ENCODE measurements at places on chromosomes 12 and 14.
A peak's percentile ranks its signal among the peaks of the same experiment; 100 is the strongest.

DNA sequence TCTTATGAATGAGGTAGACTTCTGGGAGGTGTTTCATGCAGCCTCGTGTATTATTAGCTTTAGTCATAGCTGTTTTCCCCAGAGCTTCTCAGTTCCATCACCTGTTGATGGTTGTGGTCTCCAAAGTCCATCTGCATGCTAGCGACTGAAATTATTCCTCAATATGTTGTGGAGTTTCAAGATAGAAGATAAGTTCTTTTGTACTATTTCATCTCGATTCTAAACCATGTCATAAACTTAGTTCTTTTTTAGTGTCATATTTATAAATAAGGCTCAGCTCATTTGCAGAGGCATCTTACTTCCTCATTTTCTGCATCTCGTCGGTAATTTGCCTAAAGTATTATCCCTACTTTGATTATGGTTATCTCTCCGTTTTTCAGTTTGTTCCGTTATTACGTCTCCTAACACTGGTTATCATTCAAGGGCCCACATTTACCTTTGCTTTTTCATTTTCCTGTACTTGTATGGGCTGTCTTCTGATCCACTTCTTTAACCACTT, 119.1 kb downstream of the ITPR2 start:
- DNase-seq, result peak; percentile 36

- DNase-seq, result no peak
Observed at GRCh38 chr12:6929466-6930452, 2.0 kb downstream of the ATN1 start.

DNA sequence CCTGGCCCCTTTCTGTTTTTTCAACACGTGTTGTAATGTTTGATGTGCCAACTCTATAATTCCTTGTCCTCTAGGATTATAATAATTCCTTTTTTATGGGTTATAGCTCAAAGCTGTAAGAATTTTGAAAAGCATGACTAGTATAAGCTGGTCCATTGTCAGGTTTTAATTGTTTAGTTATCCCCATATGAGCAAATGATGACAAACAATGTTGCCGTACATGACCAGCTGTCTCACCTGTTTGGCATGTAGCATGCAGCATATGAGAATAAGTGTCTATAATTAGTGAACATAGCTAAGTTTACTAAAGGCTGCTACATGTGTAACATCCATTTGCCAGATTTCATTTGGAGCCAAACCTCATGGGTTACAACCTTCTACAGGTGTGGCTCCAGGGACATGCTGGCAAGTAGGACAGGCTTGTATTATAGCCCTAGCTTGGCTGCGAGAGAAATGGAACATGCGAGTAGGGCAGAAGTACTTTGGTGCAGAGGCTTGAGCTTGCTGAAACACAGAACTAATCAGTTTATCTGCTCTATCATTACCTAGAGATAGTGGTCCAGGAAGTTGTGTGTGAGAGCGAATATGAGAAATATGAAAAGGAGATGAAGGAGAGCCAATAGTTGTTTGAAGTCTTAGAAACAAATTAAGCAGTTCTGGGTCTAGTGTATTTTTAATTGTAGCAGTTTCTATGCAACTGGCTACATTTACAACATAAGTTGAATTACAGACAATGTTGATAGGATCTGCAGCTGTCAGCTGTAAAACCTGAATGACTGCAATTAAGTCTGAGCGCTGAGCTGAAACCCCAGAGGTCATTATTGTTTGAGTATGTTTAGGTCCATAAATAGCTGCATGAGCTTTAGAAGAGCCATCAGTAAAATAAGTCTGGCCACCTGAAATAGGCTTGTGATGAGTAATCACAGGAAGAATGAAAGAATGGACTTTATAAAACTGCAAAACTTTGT, 22.6 kb upstream of the MAPKAPK5 start:
- peak; percentile 59 for DNase-seq

DNA sequence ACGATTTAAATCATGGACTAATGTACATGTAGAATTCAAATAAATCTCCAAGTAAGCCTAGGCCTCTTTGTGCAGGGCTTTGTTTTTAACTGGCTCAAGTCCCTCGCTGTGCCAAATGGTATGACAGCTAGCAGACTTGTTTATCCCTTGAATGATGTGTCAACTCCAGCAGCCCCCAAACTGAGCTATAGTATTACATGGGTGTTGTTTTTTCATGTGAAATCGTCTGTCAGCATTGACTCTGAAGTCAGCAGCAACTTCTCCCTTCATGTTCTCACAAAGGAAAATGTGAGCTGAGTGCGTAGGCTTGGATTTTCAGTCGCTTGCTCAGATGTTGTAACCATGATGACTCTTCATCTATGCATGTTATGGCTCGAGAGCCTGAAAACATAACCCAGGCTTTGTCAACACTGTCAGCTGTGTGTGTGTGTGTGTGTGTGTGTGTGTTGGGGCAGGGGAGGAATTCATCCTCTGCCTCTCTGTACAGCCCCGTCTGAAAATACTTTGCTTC, 73.3 kb downstream of the PTHLH start:
- no peak for DNase-seq

- no peak for DNase-seq
Observed at GRCh38 chr12:44889926-44890325, 13.8 kb upstream of the NELL2 start.

DNA sequence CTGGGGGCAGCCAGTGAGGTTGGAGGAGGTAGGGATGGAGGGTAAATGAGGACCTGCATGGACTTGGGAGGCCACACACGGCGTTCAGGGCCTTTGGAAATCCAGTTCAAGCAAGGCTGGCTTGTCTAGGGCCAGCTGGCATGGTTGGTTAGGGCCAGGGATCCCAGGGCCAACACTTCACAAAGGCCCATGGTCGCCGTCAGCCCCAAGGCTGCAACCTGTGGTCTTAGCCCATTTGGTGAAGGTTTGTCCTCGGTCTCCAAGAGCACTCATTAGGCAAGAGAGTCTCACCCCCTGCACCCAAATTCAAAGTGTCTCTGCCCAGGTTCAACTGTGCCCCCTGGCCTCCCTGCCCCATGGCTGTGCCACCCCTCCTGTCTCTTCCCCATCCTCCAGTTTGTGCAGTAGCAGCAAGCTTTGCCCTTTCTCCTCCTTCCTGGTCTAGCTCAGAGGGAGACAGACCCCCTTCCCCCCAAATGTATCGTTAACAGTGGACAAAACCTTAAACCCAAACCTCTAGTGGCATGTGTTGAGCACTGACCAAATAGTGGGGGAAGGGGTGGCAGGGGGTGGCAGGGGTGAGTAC, 94.1 kb downstream of the NINJ2 start:
- DNase-seq, result no peak

DNA sequence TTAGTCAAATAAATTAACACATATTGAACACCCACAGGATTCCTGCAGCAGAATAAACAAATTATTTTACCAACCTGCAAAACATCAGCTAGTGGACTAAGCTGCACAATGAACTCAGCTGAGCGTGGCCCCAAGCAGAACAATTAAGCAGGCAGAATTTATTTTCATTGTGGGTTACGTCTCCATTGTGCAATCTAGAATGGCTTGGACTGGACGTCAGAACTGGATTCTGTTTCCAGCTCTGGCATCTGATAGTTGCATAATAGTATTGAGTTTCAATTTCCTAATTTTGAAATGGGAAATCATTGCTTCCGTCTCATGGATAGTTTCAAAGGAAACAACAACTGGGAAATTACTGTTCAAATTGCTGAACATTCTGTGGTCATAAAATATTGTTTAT, 35.5 kb upstream of the RERG start:
- DNase-seq, result no peak

All from OCI-LY7 (cell line).